Keratinocyte (primary cell): ENCODE measurements at places on chromosomes 11 and 22.

GRCh38 chr11:120835601-120836228 lies 188.2 kb upstream of the TBCEL start:
- DNase-seq = no peak

- DNase-seq = no peak
Measured at GRCh38 chr11:9609841-9610240, 36.4 kb downstream of the WEE1 start.

- no peak for DNase-seq
Measured at GRCh38 chr22:26527167-26527566, 14.9 kb upstream of the TFIP11 start.

DNA sequence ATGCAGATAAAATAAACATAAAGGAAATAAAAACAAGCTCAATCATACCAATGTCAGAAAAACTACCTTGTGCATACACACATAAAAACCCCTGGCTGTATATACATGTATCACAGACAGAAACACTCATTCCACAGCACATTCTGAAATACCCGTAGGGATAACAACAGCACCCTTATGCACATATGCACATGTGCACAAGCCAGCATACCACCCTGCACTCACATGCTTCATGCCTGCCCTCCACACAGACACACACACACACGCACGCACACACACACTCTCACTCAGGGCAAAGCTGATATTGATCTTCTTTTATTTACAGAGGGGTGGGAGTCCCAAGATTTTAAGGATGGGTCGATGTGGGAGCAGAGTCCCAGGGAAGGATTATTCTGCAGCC lies 92.1 kb downstream of the CSNK2A3 start:
- no peak for DNase-seq

DNA sequence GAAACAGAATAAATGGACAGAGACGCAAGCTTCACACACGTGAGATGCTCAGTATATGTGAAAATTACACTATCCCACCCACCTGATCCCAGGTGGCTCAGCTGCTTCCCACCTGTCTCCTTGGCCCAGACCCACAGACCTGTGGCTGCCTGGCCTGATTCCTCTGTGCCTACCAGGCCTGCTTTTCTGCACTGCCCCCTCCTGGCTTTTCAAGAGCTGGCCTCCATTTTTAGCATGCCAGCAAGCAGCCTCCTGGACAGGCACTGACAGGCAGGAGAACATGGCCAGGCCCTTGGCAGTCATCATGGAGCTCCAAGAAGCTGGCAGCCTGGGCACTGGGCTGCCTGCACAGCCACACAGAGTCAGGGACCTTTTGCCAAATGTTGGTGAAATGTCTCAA lies 79.5 kb upstream of the HMGXB4 start:
- DNase-seq = no peak

DNA sequence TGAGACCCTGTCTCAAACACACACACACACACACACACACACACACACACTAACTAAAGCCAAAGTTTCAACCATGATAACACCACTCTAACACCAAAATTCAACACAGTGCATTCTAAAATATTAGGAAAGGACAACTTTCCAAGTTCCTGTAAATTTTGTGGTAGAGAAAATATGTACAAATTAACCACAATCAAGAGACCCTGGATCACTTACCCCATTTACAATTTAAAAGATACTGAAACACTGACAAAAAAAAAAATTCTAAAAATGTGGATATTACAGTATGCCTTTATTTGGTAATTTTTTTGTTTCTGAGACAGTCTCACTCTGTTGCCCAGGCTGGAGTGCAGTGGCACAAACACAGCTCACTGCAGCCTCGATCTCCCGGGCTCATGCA lies 9.7 kb downstream of the MRTFA start:
- no peak for DNase-seq

- no peak for DNase-seq
Measured at GRCh38 chr11:122168218-122168617, 52.2 kb upstream of the BLID start.

- peak; percentile 71 for DNase-seq
Measured at GRCh38 chr22:33380789-33381530, 322.8 kb upstream of the SYN3 start.

- no peak for DNase-seq
Measured at GRCh38 chr22:24424001-24424900, 3.1 kb upstream of the ADORA2A start.
